ENCODE measurements at places on chromosomes 6 and 20. TPM values are rescaled to one million over a fixed set of nuclear protein-coding genes. Genes with fewer than 3 reads are reported as not detected.

The FAM184A gene
- 30.4 TPM for total RNA-seq

The GHRH gene
- not detected for total RNA-seq

The CST1 gene
- not detected for total RNA-seq

GRCh38 chr20:51237278-51237677 lies 214.4 kb upstream of the KCNG1 start:
- no peak for DNase-seq

- DNase-seq, result no peak
These were observed 2.7 kb downstream of the KCNS1 start for GRCh38 chr20:45098103-45098773.

GRCh38 chr20:63833776-63834490 lies 2.9 kb upstream of the ZBTB46 start:
- DNase-seq, result no peak

DNA sequence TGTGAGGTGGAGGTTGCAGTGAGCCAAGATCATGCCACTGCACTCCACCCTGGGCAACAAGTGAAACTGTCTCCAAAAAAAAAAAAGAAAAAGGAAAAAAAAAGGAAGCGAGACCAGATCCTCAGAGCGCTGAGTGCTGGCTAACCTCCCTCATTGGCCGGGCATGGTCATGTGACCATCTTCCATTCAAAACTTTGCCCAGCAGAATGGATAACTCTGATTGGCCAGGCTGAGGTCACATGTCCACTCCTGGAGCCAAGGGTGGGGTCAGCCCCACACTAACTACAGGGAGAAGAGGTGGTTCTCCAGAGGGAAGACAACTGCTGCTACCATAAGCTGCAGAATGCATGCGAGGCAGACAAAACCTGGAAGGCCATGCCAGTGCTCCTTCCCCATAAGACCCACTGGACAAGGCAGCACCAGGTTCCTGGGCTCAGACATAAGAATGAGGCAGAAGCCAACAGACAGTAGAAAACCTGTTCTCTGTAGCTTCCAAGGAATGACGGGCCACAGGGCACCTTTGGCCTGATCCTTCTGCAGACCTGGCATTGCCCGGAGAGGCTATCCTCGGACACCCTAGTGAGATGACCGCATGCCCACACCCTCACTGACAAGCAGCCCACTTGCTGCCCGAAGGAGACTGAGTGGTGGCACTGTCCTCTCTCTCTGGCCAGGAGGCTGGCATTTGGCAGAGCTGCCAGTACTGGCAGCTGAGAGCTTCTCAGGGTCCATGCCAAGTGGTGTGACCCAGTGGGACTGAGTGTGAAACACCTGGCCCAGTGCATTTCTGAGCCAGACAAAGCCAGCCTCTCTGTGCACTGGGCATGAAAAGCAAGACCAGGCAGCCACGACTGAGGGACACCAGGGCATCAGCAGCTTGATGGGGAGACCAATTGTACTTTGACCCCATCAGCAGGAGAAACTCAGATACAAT lies 311.9 kb upstream of the SULF2 start:
- DNase-seq, result peak; percentile 15

GRCh38 chr6:92399911-92400310 lies 1019.4 kb downstream of the EPHA7 start:
- no peak for DNase-seq

GRCh38 chr6:18021166-18021850 lies 33.9 kb upstream of the KIF13A start:
- DNase-seq, result no peak
